EH (cell line): ENCODE measurements at places on chromosomes 2 and 18.
A peak's percentile ranks its signal among the peaks of the same experiment; 100 is the strongest.

DNA sequence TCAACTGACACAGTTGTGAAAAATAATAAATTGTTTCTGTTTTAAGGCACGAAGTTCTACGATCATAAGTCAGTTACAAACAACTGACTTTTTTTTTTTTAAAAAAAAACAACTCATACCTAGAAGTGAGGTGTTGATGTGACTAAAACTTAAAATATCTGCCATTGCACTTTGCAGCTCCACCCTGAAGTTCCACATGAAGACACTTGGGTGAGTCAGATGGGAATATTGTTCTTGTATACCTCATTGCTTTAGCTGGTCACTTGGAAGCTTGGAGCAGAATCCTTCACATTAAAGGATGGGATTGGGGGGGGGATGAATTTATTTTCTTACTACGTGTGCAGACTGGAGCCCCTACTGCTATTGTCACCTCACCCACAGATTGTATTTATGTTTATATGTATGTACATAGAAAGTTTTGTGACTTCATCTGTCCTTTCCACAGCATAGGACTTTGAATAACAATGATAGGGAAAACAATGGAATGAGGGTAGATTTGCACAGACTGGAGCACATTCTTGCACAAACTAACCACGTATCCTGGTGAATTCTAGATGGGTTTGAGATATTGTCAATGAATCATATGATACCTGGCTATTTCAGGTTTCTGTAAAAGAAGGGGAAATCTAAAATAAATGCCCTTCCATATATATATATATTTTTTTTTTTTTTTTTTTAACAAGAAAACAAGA lies 57.9 kb upstream of the ARHGAP15 start:
- no peak for DNase-seq

DNA sequence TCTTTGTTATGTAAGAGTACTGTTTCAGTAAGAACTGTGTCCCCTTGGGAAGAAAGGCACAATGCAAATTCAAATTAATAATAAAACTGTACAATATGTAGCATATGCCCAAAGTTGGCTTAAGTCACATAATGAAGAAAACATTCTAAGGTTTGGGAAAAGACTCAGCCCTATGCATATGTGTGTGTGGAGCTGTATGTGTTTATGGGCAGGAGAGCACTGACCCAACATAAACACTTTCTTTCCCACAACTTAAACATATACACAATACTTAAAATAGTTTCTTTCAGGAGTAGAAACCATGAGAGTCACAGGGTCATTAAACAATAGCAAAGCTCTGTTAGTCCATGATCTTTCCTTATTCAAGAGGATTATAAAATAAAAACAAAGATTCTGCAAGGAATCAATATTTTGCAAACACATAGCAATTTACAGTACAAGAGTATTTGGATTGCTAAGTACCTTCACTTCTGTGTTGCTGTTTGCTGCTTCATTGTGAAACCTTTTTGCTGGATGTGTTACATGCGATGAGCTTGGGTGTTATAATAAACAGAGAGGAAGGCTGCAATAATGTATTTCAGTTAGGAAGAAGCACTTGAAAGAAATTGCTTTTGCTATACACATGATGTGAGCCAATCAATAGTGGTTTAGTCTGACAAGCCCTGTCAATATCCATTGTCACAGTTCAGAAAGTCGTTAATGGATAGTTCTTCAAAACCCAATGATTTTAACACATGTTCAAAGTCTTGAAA lies 347.3 kb downstream of the ARHGAP15 start:
- DNase-seq, result peak; percentile 48

DNA sequence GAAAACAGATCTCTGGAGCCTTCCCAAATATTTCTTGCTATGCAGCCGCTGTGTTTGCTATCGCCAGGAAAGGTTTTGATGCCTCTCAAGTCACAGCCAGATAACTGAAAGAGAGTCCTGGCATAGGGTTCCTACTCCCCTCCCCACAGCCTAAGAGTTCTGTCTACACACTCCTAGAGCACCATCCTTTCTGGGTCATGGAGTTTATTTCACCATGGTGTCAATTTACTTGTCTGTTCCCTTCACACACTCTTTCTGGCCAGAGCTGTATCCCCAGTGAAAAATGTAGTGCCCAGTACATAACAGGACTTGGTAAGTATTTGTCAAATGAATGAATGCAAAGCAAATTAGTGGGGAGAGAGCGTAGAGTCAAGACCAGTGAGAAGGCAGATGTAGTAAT lies 185.3 kb downstream of the HAUS1 start:
- DNase-seq, result no peak

DNA sequence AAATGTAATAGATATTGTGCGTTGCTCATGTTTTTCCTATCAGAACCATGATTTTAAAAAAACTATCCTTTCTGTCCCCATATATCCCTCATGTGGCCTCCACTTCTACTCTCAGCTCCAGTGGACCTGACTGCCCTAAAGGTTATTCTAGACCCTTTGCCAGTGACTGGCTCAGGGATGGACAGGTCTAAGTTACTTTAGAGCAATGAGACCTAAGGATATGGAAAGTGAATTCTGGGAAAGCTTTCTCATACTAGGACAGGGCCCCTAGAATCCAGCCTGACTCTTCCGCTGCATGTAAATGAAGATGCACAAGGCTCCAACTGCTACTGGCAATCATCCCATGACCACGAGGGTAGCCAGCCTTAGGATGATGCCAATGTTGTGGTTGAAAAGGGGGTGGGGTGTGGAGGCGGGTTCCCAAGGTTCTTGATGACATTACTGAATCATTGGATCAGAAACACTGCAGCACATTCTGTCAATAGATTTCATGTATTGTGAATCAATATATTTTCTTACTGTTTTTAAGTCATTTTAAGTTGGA lies 21.3 kb downstream of the C2orf69 start:
- no peak for DNase-seq

- no peak for DNase-seq
These were observed 6.6 kb upstream of the CAB39 start for GRCh38 chr2:230706053-230706521.

DNA sequence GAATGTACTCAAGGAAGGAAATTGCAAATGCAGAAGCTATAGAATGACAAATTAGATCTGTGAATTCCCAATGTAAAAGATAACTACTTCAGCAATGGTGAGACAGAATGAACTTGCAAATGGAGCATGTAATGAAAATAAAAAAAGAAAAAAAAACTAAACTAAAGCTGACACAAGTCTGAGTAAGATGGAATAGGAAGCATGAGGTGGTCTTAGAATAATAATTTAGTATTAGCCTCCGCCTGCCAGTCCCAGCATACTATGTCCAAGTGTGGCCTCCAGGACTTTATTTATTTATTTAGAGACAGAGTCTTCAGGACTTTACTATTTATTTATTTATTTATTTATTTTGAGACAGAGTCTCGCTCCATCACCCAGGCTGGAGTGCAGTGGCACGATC lies 37.4 kb upstream of the SLC39A10 start:
- DNase-seq, result no peak

GRCh38 chr18:38884050-38884449 lies 1318.5 kb upstream of the CELF4 start:
- no peak for DNase-seq

DNA sequence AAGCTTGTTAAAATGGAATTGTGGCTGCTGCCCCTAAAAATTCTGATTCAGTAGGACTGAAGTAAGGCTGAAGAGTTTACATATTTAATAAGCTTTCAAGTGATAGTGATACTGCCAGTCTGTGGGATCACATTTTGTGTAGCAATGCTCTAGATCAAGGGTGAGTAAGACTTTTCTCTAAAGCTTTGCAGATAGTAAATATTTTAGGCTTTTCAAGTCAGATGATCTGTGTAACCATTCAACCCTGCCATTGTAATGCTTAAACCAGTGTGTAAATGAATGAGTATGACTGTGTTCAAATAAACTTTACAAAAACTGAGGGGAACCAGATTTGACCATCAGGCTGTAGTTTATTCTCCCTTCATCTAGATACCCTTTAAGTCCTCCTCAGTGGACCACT lies 92.7 kb downstream of the PIK3C3 start:
- peak; percentile 45 for DNase-seq

DNA sequence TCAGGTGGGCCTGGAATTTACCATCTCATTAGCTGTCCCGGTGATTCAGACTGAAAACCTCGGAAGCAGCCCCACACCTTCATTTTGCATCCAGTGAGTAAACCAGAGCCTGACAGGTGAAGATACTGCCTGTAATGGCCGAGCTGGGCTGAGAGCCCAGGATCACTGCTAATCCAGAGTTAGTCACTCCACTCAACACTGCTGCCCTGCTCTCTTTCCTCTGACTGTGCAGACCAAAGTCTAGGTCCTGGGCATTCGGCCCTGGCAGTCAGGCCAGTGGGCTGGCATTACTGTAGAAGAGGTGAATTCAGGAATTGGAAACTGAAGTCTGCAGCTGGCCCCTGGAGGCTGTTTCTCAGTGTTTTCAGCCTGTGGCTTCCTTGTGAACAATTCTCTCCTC lies 44.3 kb downstream of the TMEM17 start:
- peak; percentile 28 for DNase-seq

- no peak for DNase-seq
These were observed 7.9 kb downstream of the IMPA2 start for GRCh38 chr18:11989174-11989573.

- DNase-seq, result peak; percentile 31
These were observed 36.5 kb downstream of the POLR1A start for GRCh38 chr2:86069091-86069685.

GRCh38 chr2:81894451-81894990 lies 1590.0 kb upstream of the LRRTM1 start:
- DNase-seq, result no peak

DNA sequence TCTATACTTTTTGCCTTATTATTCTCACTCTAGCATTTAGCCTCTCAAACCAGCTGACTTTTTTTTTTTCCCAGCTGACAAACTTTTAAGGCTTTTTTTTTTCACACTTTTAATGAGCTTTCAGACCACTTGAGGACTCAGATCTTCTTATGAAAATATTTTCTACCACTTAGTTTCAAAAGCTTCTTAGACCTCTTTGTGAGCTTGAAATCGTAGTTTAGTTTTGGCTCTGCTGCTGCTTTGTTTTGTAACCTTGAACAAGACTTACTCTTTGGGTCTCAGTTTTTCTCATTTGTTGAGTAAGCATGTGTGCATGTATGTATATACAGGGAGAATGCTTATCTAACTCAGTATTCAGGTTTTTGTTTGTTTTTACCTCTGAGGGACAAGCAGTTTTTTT lies 3.5 kb downstream of the NBEAL1 start:
- DNase-seq, result peak; percentile 25

DNA sequence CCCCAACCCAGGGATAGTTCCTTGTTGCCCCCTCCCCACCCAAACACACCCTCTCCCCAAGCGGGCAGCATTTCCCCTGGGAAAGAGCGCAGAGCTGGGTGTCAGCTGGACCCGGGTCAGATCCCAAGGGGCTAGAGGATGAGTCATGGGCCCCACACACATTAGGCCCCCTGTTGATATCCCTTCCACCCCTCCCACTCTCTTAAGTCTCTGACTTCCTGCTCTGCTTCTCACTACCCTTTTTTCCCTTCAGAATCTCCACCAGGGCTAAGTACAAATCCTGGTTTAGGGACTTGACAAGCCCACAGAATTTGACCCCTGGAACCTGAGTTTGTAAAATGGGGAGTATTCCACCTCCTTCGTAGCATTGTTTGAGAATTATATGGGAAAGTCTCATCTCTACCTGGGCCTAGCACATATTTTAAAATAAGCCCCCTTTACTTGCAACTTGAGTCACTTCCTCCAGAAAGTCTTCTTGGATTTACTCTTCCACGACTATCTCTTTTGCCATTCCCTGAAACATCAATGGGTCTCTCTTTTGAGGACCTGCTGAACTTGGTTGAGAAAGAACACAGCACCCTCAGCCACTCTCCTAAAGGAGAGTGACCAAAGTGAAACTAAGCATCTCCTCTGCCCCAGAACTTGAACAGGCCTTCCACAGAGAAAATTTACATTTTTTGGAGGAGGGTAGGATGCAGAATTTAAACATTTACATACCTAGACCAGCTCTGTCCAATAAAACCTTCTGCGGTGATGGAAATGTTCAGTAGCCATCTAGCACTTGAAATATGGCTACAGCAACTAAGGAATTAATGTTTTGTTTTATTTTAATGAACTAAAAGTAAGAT lies 4.7 kb downstream of the RTKN start:
- no peak for DNase-seq

- no peak for DNase-seq
These were observed 176.1 kb upstream of the DLGAP1 start for GRCh38 chr18:4631239-4631638.

DNA sequence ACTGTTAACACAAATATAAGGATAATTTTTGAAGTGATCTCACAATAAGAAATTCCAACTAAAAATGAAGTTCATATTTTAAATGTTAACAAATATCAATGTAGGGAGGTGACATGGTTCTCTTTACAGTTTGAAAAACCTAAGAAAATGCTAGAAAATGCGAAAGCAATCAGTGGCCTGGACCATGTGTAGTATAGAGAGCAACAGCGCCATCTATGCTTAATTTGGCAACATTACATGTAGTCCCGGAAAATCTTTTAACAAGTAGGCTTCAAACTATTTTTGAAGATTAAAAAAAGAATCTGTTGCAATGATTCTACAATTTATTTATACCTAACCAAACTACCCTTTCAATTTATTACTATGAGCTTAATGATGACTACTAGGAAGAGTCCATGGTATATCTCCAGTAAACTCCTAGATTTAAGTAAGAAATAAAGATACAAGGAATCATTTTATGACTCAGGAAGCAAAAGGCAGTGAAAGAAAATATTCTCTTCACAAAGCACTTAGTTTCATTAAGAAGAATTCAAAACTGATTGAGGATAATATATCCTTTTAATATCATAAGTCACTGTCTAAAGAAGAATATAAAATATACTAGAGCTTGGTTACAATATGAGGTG lies 33.3 kb downstream of the NDUFA10 start:
- DNase-seq, result peak; percentile 60

DNA sequence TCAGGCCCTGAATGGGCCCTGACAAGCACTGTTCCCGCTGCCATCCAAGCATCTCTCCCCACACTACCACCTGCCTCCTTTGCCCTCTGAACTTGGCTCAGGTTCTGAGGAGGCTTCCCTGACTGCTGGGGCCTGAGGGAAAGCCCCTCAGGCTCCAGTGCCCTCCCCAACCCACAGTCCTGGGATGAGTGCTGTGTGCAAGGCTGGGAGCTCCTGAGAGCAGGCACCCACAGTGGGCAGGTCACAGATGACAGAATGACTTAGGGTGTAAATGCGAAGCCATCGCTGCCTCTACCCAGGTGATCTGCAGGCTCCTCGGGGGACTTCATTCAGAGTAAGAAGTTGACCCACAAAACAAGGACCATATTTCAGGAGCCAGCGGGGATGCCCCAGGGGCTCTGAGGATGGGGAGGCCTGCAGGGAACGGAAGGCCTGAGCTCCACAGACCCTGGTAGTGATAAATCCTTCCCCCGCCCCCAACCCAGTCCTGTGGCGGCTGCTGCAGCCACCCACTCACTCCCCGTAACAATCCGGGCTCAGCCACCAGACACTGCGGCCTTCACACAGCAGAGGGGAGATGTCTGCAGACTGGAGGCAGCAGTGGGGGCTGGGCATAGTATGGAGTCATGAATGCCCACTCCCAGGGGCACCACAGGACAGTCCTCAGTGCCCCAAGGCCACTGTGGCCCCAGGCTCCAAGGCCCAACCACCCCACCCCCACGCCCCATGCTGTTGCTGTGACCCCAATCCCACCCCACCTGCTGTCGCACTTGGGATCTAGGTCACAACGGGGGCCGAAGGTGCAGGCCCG lies 8.9 kb downstream of the BIN1 start:
- DNase-seq, result no peak

- DNase-seq, result peak; percentile 70
These were observed 2.0 kb downstream of the BCL11A start for GRCh38 chr2:60551240-60552077.

GRCh38 chr2:227509824-227510619 lies 38.1 kb downstream of the AGFG1 start:
- DNase-seq, result peak; percentile 49

GRCh38 chr18:12844391-12844790 lies 39.6 kb downstream of the PTPN2 start:
- DNase-seq, result no peak
